ENCODE measurements at places on chromosomes 12 and 14.
A peak's percentile ranks its signal among the peaks of the same experiment; 100 is the strongest.

DNA sequence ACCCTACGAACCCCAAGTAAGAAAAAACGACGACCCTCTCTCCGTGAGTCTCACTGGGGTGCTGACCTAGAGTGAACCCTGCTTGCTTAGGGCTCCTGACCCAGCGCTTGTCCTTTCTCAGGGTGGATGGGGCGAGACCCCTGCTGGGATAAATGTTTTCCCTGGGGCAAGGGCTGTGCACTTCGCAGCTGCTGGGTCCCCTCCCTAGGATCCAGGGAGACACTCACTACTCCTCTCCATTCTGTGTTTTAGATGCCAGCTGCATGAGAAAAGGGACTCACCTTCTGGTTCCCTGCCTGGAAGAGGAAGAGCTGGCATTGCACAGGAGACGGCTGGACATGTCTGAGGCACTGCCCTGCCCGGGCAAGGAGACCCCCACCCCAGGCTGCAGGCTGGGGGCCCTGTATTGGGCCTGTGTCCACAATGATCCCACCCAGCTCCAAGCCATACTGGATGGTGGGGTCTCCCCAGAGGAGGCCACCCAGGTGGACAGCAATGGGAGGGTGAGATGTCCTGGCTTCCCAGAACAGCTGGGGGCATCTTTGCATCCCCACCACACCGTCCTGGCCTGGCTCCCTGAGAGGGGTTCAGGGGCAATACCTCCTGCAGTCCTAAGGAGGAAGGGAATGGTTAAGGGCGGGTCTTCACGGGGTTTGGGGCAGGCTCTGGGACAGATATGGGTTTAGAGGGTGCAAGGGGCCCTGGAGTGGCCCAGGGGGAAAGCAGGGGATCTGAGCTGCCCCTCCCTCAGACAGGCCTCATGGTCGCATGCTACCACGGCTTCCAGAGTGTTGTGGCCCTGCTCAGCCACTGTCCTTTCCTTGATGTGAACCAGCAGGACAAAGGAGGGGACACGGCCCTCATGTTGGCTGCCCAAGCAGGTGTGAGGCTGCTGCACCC lies 663 bp downstream of the ANKRD33 start:
- DNase-seq: no peak
- no peak overlapping the region for H3K27ac ChIP-seq
- peaks cover 6% of the 10 kb centered on the region for H3K4me1 ChIP-seq
- no peak overlapping the region for H3K4me3 ChIP-seq

DNA sequence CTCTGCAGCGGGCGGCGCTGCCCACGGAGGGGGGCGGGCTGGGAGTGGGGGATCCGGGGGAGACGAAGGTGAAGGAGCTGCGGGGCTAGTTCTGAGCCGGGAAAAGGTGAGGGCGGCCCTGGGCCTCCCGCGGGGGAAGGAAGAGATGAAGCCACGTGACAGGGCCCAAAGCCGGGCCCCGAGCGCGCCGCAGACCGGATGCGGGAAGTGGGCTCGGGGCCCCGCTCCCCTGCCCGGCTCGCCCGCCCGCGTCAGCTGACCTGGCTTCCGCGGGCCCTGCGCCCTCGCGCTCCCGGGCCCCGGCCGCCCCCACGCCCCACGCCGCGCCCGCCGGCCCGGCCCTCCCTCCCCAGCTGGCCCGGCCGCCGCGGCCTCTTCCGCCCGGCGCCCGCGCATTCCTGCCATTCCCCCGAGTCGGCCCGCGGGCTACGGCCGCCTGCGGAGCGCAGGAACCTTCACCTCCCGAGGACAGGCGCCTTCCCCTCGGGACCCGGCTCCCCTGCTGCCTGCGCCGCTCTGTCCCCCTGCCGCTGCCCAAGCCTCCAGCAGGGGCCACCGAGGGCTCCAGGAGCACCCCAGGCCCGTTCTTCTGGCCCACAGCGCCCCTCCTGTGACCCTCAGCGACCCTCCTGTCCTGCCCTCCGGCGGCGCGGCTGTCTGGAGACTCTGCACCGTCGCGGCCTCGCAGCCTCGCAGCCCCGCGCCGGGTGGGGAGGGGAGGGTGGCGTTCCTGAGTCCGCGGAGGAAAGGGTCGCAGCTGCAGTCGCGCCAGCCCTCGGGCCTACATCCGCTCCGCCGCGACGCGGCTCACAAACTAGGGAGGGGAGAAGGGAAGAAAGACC lies 20.4 kb downstream of the NINJ2 start:
- H3K27me3 ChIP-seq: no peaks in the 10 kb centered on the region
- peaks cover 3% of the 10 kb centered on the region for H3K36me3 ChIP-seq
- H3K4me1 ChIP-seq: no peaks in the 10 kb centered on the region
- peak overlapping the region; percentile 82 for H3K4me3 ChIP-seq
- H3K27ac ChIP-seq: peak overlapping the region; percentile 89

- no peak overlapping the region for H3K4me3 ChIP-seq
- no peak for DNase-seq
Observed at GRCh38 chr12:93762059-93762719, 85.0 kb downstream of the CRADD start.

GRCh38 chr12:113129664-113130456 lies 5.7 kb downstream of the RASAL1 start:
- no peak overlapping the region for H3K27ac ChIP-seq
- no peaks in the 10 kb centered on the region for H3K36me3 ChIP-seq
- H3K4me1 ChIP-seq: no peaks in the 10 kb centered on the region
- DNase-seq: no peak

GRCh38 chr12:43758247-43758727 lies 303 bp downstream of the PUS7L start:
- H3K4me3 ChIP-seq: peak overlapping the region; percentile 74
- H3K27ac ChIP-seq: peak overlapping the region; percentile 77
- peak; percentile 33 for DNase-seq
- peaks cover 16% of the 10 kb centered on the region for H3K4me1 ChIP-seq
- H3K27me3 ChIP-seq: no peaks in the 10 kb centered on the region
- peaks cover 2% of the 10 kb centered on the region for H3K36me3 ChIP-seq

DNA sequence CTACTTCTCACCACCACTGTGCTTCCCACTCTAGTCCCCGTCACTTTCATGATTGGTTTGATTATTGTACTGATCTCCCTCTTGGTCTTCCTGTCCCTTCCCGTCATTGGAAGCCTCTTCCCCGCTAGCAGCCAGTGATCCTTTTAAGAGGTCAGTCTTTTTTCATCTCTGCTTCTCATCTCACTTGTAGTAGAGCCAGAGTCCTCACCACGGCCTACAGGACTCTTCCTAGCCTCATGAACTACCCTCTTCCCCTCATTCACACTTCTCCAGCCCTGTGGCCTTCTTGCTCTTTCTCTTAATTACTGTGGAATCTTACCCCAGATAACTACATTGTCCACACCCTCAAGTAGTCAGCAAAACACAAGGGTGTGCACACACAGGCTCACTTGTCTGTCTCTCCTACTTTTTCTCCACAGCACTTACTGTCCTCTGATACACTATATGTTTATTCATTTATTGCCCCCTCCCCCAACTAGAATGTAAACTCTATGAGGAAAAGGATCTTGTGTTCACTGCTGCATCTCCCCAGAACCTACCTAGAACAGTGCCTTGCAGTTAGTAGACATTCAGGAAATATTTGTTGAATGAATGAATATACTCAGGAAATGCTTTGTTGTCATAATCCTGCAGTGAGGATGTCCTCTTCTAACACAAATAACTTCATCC lies 66.3 kb downstream of the CKB start:
- H3K27ac ChIP-seq: no peak overlapping the region
- peaks cover 18% of the 10 kb centered on the region for H3K36me3 ChIP-seq
- no peak overlapping the region for H3K4me3 ChIP-seq

DNA sequence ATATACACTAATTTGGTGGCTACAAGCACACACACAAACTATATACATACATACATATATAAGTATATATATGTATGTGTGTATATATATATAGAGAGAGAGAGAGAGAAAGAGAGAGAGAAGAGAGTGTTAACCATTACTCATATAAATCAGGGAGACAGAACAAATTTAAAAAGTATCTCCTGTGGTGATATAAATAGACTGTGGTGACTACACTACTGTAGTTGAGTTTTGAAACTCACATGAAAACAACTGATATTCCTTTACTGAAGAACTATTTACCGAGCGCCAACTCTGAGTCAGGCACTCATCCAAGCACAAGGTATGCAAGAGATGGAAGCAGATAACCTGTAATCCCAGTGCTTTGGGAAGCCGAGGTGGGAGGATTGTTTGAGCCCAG lies 67.3 kb upstream of the ANO6 start:
- H3K27ac ChIP-seq: no peak overlapping the region
- no peaks in the 10 kb centered on the region for H3K27me3 ChIP-seq
- DNase-seq: no peak
- no peaks in the 10 kb centered on the region for H3K4me1 ChIP-seq

All from large intestine (tissue), 12 donors.